Psoas muscle (tissue), 8 donors: ENCODE measurements at places on chromosomes 3 and 15. TPM values are rescaled to one million over a fixed set of nuclear protein-coding genes. Genes with fewer than 3 reads are reported as not detected.

OR5K2 gene
- total RNA-seq: not detected

CHRM5 gene
- total RNA-seq: not detected

CPN2 gene
- not detected for total RNA-seq

TM4SF18 gene
- 1.8 TPM for total RNA-seq
